Naive B cell (primary cell): ENCODE measurements at places on chromosomes 5 and 9. TPM values are rescaled to one million over a fixed set of nuclear protein-coding genes. Genes with fewer than 3 reads are reported as not detected.

DNA sequence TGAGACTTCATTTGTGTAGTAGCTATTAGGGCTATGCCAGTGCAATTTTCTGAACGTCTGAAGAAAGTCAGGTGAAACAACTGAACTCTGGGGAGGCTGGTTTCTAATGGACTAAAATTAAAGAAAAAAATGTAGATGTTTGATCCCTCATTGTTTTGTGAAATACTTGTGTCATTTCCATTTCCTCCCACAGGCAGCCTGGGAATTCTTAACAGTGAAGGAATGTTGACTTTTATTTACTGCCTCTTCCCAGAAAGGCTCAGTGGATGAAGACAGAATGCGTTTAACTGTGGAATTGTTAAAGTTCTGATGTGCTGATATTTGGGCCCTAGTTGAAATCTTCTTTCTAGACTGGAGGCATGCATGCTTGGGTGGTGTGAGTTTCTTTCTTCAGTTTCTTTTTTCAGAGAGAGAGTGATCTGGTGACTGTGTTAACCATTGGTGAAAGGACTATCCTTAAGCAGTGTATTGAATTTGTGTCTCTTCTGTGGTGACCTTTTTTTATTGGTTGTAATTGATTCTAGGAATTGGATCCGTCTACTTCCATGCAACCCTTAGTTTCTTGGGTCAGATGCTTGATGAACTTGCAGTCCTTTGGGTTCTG, 15.5 kb downstream of the ACER2 start:
- H3K4me1 ChIP-seq = no peaks in the 10 kb centered on the region
- H3K27ac ChIP-seq = no peak overlapping the region
- no peaks in the 10 kb centered on the region for H3K27me3 ChIP-seq
- H3K4me3 ChIP-seq = no peak overlapping the region

GRCh38 chr9:132531710-132532570, 50.5 kb upstream of the BARHL1 start:
- no peaks in the 10 kb centered on the region for H3K36me3 ChIP-seq
- H3K27ac ChIP-seq = no peak overlapping the region
- H3K4me3 ChIP-seq = no peak overlapping the region
- H3K27me3 ChIP-seq = peaks cover 23% of the 10 kb centered on the region
- H3K4me1 ChIP-seq = no peaks in the 10 kb centered on the region

- no peaks in the 10 kb centered on the region for H3K4me1 ChIP-seq
- H3K27me3 ChIP-seq = peaks cover 12% of the 10 kb centered on the region
- no peak for DNase-seq
- H3K27ac ChIP-seq = no peak overlapping the region
- H3K36me3 ChIP-seq = no peaks in the 10 kb centered on the region
- no peak overlapping the region for H3K4me3 ChIP-seq
Measured at GRCh38 chr9:135563858-135564257, 2.3 kb downstream of the PAEP start.

DNA sequence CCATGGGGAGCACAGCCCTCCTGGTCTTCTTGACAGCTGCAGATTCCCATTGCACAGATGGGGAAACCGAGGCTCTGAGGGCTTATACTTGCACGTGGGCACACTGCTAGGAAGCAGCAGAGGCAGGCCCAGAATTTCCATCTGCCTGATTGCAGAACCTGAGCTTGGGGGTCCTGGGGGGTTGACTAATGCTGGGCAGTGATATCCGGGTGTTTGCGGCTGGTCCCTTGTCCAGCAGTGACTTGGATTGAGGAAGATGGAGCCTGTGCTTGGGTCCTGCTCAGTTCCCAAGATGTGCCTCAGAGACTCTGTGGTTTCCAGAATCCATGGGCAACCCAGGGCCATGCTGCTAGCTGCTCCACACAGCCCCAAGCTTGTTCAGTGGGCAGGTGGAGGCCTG, 91.2 kb downstream of the PHF2 start:
- H3K4me1 ChIP-seq = no peaks in the 10 kb centered on the region
- H3K4me3 ChIP-seq = no peak overlapping the region
- H3K27me3 ChIP-seq = no peaks in the 10 kb centered on the region
- H3K36me3 ChIP-seq = peaks cover 4% of the 10 kb centered on the region
- no peak overlapping the region for H3K27ac ChIP-seq

DNA sequence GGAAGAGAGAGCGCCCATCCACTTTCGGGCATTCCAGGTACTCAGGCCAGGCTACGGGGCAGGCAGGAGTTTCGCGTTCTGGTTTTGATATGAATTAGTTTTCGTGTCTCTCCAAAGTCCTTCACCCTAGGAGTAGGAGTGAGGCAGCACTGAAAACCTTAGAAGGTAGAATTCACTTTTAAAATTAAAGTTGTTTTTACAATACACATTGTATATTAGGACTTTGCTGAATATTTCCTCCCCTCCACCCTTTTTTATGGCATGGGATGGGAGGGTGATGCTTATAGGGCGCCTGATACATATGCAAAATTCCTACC, 747 bp downstream of the ITGA1 start:
- peaks cover 14% of the 10 kb centered on the region for H3K4me1 ChIP-seq
- H3K4me3 ChIP-seq = peak overlapping the region; percentile 82
- peaks cover 68% of the 10 kb centered on the region for H3K27me3 ChIP-seq

DNA sequence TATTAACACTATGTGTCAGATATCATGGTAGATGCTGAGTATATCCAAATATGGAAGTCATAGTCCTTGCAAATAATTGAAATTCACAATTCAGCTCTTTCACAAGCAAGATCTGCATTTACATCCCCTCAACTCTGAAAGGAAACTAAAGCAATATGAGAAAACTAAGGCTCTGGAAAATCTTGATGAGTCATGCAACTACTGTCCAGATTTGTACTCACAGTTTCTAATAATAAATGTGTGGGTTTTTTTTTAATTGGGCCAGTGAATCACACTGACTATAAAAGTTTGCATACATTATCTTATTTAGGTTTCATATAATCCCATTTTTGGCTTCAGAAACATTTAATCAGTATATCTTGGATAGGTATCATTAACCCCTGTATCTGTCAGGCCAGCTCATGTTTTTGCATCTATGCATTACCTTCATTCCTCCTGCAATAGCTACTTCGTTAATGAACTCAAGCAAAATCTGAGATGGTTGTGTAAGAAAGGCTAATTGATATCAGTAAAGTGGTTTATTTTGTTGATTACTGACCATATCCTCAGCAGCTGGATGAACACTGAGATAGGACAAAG, 58.7 kb upstream of the PRR16 start:
- no peaks in the 10 kb centered on the region for H3K4me1 ChIP-seq
- no peaks in the 10 kb centered on the region for H3K27me3 ChIP-seq
- DNase-seq = no peak
- H3K36me3 ChIP-seq = no peaks in the 10 kb centered on the region
- H3K4me3 ChIP-seq = no peak overlapping the region

DNA sequence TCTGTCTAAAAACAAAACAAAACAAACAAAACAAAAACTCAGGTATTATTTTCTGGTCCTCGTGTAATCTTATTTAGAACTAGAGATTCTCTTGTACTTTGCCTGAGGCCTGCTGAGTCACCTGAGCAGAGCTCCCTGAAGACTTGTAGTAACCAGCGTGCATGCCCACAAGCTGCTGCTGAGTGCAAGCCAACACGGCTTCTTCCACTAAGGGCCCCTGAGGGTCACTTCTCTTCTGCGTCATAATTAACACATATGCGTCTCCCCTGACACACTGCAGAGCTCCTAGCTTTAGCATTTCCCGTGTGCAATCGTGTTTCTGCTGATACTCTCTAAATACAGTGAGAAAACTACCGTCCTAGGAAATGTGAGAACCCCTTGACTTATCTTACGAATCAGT, 10.9 kb upstream of the NDFIP1 start:
- no peaks in the 10 kb centered on the region for H3K4me1 ChIP-seq
- no peak for DNase-seq
- no peaks in the 10 kb centered on the region for H3K36me3 ChIP-seq
- no peak overlapping the region for H3K4me3 ChIP-seq
- no peak overlapping the region for H3K27ac ChIP-seq
- H3K27me3 ChIP-seq = peaks cover 8% of the 10 kb centered on the region

DNA sequence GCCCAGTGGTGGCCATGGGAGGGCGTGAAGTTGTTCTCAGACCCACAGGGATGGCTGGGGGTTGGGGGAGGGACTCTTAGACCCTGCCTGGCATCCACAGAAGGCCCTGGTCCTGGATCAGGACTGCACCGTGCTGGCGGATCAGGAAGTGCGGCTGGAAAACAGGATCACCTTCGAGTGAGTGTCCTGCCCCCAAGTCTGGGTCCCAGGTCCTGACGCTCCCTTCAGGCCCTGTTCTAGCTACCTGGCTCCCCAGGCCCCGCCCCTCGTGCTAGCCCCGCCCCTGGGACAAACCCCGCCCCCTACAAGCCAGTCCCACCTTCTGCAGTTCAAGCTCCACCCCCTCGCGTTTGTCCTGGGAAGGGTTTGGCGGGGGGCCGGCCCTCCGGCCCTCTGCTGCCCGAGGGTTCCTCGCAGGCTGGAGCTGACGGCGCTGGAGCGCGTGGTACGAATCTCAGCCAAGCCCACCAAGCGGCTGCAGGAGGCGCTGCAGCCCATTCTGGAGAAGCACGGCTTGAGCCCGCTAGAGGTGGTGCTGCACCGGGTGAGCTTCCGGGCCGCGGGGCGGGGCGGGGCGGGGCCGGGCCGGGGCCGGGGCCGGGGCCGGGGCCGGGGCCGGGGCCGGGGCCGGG, 12.9 kb downstream of the RGS14 start:
- H3K27me3 ChIP-seq = no peaks in the 10 kb centered on the region
- H3K36me3 ChIP-seq = peaks cover 4% of the 10 kb centered on the region
- no peak for DNase-seq
- no peak overlapping the region for H3K27ac ChIP-seq
- H3K4me3 ChIP-seq = no peak overlapping the region
- peaks cover 32% of the 10 kb centered on the region for H3K4me1 ChIP-seq

DNA sequence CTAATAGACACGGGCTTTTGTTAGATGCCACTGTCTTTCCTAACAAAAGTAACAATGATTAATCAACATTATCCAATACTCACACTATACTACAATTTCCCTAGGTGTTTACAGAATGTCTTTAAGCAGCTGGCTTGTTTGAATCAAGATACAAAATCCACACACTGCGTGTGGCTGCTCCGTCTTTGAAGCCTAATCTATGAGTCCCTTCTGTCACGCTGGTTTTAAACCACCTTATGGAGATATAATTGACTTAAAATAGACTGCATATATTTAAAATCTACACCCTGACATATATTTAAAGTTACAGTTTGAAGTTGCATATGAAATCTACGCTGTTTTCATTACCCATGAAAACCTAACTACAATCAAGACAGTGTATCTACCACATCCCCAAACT, 73.9 kb upstream of the TBC1D9B start:
- no peak for DNase-seq
- H3K27ac ChIP-seq = no peak overlapping the region
- no peaks in the 10 kb centered on the region for H3K27me3 ChIP-seq
- H3K4me3 ChIP-seq = no peak overlapping the region
- no peaks in the 10 kb centered on the region for H3K4me1 ChIP-seq

DNA sequence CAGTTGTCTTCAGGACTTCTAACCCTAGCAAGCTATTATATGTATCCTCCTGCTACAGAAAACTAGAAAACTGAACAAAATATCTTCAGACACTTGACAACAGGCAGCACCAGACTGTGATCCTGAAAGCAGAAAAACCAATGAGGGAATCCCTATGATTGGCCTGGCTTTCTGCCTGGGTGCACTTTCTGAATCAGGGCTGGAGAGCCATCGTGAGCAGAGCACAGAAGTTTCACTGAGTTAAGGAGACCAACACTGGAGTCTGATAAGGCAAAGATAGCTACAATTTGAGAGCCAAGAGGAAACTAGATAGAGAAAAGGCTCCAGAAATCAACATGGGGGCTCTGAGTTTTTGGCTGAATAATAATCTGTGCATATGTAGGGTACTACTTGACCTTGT, 106.5 kb downstream of the FANCC start:
- H3K4me1 ChIP-seq = peaks cover 7% of the 10 kb centered on the region
- no peak for DNase-seq
- no peaks in the 10 kb centered on the region for H3K36me3 ChIP-seq
- no peak overlapping the region for H3K27ac ChIP-seq
- H3K27me3 ChIP-seq = no peaks in the 10 kb centered on the region
- no peak overlapping the region for H3K4me3 ChIP-seq

DNA sequence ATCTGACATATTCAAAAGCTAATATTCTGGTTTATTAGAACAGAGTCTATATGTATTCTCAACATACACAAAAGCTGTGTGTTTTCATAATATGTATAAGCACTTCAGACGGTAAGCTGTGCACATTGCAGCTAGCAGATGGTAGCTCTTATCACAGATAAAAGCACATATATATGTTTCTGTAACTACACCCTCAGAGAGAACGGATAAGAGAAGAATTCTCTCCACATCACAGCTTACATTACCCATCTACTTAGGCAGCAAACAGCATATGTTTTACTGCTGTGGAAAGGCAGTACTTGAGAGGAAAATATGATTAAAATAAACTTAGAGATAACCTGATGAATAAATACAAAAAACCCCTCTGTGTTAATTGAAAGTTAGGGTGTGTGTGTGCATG, 450.9 kb upstream of the ZNF608 start:
- no peak overlapping the region for H3K27ac ChIP-seq
- H3K4me3 ChIP-seq = no peak overlapping the region
- H3K27me3 ChIP-seq = no peaks in the 10 kb centered on the region
- H3K4me1 ChIP-seq = peaks cover 9% of the 10 kb centered on the region
- DNase-seq = no peak
- no peaks in the 10 kb centered on the region for H3K36me3 ChIP-seq

- no peak for DNase-seq
- H3K4me3 ChIP-seq = no peak overlapping the region
- H3K36me3 ChIP-seq = peaks cover 24% of the 10 kb centered on the region
Measured at GRCh38 chr9:350384-350783, 135.7 kb downstream of the DOCK8 start.

DNA sequence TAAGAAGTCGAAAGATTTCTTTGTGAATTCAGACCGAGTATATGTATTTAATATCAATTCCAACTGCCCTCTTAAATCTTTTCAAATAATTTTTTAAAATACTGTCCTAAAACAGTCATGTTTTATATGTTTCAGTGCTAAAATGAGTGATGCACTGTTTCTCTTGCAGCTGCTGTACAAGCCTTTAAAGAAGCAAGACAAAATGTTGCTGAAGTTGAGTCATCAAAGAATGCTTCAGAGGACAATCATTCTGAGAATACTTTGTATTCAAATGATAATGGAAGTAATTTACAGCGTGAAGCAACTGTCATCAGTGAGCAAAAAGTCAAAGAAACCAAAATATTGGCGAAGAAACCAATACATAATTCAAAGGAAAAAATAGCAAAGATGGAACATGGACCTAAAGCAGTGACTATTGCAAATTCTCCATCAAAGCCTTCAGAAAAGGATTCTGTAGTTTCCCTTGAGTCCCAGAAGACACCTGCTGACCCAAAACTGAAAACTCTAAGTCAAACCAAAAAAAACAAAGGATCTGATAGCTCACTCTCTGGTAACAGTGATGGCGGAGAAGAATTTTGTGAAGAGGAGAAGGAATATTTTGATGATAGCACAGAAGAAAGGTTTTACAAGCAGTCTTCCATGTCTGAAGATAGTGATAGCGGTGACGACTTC, 58.0 kb downstream of the LOX start:
- no peak for DNase-seq
- H3K4me1 ChIP-seq = no peaks in the 10 kb centered on the region
- no peak overlapping the region for H3K27ac ChIP-seq
- H3K4me3 ChIP-seq = no peak overlapping the region
- H3K27me3 ChIP-seq = no peaks in the 10 kb centered on the region
- peaks cover 29% of the 10 kb centered on the region for H3K36me3 ChIP-seq

OTP gene
- polyA plus RNA-seq = not detected

ANKRD31 gene
- 0.27 TPM for polyA plus RNA-seq

PCDHGA8 gene
- polyA plus RNA-seq = not detected

TMEM252 gene
- not detected for polyA plus RNA-seq

KCNT1 gene
- not detected for polyA plus RNA-seq

DRD1 gene
- polyA plus RNA-seq = not detected

FOXD4L4 gene
- not detected for polyA plus RNA-seq

PTPA gene
- polyA plus RNA-seq = 18.0 TPM

KIF20A gene
- polyA plus RNA-seq = not detected

CATSPER3 gene
- polyA plus RNA-seq = 0.51 TPM

TTLL11 gene
- 4.4 TPM for polyA plus RNA-seq

GPR151 gene
- not detected for polyA plus RNA-seq
